ENCODE measurements at places on chromosomes 4 and X.
A peak's percentile ranks its signal among the peaks of the same experiment; 100 is the strongest.

GRCh38 chrX:139739138-139739537, 31.2 kb upstream of the MCF2 start:
- peak; percentile 26 for DNase-seq

GRCh38 chr4:43410636-43411035, 518.1 kb downstream of the GRXCR1 start:
- no peak for DNase-seq

DNA sequence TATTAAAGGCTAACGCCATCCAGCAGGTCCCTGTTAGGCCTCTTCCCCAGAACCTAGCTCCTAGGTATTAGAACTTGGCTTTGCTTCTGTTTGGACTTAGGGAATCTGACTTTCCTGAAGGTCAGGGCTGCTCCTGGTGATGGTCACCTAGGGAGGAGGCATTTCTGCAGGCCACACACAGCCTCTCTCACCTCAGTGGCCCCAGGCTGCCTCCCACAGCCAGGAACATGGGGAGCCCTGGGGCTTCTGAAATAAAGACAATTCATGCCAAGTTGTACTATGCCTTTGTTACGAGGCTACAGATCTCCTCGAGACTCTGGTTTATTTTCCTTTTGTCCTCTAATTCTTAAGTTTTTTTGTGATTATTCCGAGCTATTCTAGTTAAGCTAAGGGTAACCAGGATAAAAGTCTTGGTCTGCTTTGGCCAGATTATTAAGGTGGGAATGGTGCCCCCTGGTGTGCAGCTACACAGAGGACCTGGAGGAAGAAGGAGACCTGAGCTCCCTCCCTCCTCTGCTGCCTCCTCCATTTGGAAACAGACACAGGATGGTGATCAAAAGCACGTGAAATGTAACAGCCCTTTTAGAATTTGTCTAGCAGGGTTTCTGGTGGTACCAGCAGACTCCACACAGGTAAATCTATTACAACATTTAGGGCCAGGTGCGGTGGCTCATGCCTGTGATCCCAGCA, 131.0 kb downstream of the DCLK2 start:
- peak; percentile 90 for DNase-seq

GRCh38 chr4:98845960-98846359, 83.0 kb downstream of the EIF4E start:
- DNase-seq, result no peak

GRCh38 chr4:41169256-41169800, 45.0 kb downstream of the APBB2 start:
- no peak for DNase-seq

DNA sequence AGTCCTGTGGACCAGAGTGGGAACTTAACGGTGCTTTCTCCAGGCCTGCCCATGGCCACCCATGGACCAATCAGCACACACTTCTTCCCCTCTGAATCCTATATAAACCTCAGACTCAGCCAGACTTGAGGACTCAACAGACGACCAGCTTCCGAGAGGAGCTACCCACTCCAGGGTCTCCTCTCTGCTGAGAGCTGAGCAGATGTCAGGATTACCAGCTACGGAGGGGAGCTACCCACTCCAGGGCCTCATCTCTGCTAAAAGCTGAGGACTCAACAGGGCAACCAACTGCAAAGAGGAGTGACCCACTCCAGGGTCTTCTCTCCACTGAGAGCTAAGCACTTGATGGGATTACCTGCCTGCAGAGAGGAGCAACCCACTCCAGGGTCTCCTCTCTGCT, 80.0 kb upstream of the DDX60 start:
- DNase-seq, result no peak

DNA sequence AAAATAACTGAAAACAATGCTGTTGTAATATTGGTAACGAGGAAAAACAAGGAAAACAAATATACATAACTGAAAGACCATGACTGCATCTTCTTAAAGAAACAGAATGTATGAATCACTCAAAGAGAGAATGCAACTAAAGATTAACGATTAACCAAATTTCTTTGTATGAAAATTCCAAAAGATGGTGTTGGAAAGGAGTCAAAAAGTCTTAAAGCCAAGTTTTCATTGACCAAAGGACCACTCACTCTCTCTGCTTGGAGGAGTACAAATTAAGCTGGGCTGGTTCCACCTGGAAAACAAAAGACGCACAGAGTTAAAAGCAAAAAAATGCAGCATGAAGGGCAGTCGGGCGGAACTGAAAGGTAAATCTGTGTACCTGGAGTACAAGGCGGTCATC, 1.8 kb downstream of the DCAF12L1 start:
- DNase-seq, result no peak

GRCh38 chr4:169064296-169064695, 54.2 kb upstream of the CBR4 start:
- DNase-seq, result no peak

DNA sequence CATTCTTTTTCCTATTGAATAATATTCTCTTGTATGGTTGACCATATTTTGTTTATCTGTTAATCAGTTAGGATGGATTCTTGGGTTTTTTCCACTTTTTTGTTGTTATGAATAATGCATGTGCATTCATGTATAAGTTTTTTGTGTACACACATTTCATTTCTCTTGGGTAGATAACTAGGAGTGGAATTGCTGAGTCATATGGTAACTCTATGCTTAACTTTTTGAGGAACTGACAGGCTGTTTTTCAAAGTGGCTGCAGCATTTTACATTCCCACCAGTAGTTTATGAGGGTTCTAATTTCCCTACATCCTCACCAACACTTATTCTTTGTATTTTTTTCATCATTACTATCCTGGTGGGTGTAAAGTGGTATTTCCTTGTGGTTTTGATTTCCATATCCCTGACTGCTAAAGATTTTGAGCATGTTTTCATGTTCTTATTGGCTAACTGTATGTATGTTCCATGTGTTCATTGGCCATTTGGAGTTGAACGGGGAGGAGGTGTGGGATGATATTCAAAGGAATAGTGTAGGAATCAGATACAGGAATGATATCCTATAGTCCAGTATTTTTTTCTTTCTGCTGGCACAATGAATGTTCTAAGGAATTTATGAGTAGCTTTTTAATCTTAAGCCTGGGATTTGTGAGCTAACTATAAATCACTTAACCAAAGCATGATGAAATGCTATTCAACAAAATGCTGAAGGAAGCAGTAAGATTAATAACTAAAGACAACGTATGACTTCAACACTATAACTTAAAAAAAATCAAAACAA, 114.3 kb downstream of the AMELX start:
- DNase-seq, result no peak

DNA sequence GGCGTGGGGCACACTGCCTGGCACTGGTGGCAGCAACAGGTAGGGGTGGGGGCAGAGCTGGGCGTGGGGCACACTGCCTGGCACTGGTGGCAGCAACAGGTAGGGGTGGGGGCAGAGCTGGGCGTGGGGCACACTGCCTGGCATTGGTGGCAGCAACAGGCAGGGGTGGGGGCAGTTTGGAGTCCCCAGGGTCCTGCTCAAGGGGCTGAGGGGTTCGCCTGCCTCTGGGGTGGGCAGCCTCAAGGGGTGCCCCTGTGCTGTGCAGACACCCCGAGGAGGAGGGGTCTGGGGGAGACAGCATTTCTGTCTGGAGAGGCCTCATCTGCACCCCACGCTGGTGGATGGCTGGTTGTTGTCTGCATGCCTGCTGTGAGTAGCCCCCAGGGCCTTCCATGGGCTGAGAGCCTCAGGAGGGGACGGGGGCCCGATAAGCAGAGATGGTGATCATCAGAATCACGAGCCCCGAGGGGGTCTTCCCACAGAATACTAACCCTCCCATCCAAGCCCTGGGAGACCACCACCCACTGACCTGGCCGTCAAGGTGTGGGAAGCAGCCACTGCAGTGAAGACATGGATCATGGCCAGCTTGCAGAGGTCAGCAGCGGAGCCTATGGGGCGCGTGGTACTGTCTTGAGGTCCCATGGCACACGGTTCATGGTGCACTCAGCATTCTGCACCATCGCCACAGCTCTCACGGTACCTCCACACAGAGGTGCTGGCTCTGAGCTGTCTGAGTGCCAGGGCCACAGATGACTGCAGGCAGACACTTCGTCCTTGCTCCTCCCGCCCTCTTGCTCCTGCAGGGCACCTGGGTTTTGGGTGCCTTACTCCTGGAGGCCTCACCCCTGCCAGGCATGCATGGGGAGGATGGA, 21.5 kb downstream of the NAT8L start:
- DNase-seq, result no peak

- no peak for DNase-seq
Measured at GRCh38 chr4:101411926-101412325, 64.6 kb upstream of the PPP3CA start.

DNA sequence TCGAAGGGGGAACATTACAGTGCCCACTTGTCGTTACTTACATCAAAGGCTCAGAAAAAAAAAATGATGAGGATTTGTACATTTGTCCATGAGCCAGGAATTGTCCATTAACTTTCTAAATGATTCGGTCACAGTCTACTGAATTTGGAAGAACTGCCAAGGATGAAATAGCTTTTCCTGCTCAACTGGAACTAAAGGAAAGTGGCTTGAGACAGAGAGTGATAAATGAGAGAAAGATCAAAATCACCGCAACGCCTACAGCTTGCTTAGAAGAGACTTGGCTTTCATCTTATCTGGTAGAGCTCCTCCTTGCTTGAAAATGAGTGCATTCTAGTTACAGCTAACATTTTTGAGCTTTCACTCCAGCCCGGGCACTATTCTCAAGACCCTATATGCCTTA, 55.5 kb upstream of the ADGRG2 start:
- no peak for DNase-seq

GRCh38 chr4:24671849-24672248, 87.5 kb upstream of the DHX15 start:
- no peak for DNase-seq
